ENCODE measurements at places on chromosomes 2 and 18.
A peak's percentile ranks its signal among the peaks of the same experiment; 100 is the strongest.

- no peaks in the 10 kb centered on the region for H3K4me1 ChIP-seq
- no peak overlapping the region for H3K4me3 ChIP-seq
- no peak for DNase-seq
- peaks cover 21% of the 10 kb centered on the region for H3K27me3 ChIP-seq
These were observed 48.7 kb downstream of the GREB1 start for GRCh38 chr2:11582612-11582861.

DNA sequence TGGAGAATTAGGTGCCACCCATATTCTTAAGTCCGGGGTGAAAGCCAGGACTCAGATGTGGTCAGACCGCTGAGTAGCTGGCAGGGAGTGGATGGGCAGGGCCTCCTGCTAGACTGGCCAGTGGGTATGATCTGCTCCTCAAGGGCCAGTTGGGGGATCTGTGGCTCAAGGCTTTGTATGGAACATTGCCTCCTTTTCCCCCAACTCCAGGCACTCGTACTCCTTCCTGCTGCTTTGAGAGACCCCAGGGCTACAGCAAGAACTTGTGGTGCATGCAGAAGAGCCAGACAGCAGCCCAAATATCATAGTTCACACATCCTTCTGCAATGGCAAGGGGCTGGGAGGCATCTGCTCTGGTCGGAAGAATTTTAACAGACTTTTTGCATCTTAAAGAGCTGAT lies 61.7 kb downstream of the PDCL3 start:
- H3K27me3 ChIP-seq: peaks cover 37% of the 10 kb centered on the region
- H3K36me3 ChIP-seq: no peaks in the 10 kb centered on the region
- H3K4me3 ChIP-seq: no peak overlapping the region
- no peak for DNase-seq
- H3K27ac ChIP-seq: no peak overlapping the region

DNA sequence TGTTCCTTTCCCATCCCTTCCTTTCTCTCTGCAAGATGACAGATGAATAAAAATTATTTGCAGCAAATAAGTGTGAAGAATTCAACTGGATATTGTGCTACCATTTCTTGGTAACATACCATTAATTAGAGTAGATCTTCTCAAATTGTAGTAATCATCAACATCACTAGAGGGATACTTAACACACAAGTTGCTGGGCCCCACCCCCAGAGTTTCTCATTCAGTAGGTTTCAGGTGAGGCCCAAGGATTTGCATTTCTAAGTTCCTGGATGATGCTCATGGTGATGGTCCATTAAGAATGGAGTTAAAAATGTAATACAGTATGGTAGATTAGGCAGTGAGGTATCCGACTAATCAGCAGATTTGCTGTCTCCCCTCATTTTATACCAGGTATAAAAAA lies 594.0 kb downstream of the ERBB4 start:
- no peaks in the 10 kb centered on the region for H3K27me3 ChIP-seq
- H3K27ac ChIP-seq: no peak overlapping the region
- DNase-seq: no peak
- no peaks in the 10 kb centered on the region for H3K4me1 ChIP-seq
- H3K4me3 ChIP-seq: no peak overlapping the region

DNA sequence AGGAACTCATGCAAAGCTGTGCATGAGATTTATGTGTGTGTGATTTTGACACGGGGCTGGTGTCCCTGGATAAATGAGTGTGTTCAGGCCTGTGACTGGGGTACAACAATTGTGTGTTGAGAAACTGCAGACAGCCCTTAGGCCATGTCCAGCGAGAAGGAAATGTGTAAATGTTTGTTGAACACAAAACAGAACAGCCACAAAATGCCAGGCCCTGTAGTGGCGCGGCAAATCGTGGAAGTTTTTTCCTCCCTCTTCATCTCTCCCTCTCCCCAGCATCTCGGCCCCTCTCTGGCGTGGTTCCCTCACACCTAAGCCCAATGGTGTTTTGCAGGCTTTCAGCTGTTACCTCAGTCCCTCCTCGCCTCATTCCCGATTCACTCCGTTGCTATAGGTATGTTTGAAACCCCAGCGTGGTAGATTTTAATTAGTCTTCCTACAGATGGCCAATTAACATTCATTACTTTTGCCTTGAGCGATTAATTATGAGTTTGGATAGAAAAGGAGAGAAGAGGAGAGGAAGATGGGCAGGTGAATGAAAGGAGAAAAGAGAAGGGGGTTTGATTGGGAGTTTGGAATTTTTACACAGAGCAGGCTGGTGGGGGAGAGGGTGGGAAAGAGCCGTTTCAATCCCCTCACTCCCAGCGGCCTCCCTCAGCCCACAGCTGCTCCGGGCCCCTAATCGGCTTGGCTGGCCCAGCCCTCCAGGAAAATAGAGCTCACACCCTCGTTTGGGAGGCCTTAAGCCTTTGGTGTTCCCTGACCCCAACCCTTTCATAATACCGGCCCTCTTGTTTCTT lies 10.8 kb downstream of the SPR start:
- peaks cover 8% of the 10 kb centered on the region for H3K4me1 ChIP-seq
- H3K27me3 ChIP-seq: peaks cover 58% of the 10 kb centered on the region
- DNase-seq: no peak
- H3K4me3 ChIP-seq: no peak overlapping the region
- no peaks in the 10 kb centered on the region for H3K36me3 ChIP-seq

GRCh38 chr2:238914648-238915015 lies 66.7 kb downstream of the TWIST2 start:
- no peaks in the 10 kb centered on the region for H3K36me3 ChIP-seq
- no peak overlapping the region for H3K27ac ChIP-seq
- no peak overlapping the region for H3K4me3 ChIP-seq
- H3K27me3 ChIP-seq: peaks cover 16% of the 10 kb centered on the region
- no peak for DNase-seq

- no peak overlapping the region for H3K4me3 ChIP-seq
- peaks cover 16% of the 10 kb centered on the region for H3K27me3 ChIP-seq
- peaks cover 5% of the 10 kb centered on the region for H3K4me1 ChIP-seq
- DNase-seq: no peak
- H3K36me3 ChIP-seq: no peaks in the 10 kb centered on the region
These were observed 76.9 kb upstream of the GCFC2 start for GRCh38 chr2:75787532-75788132.

- H3K36me3 ChIP-seq: no peaks in the 10 kb centered on the region
- H3K27ac ChIP-seq: no peak overlapping the region
- H3K4me3 ChIP-seq: no peak overlapping the region
- no peaks in the 10 kb centered on the region for H3K4me1 ChIP-seq
- peaks cover 5% of the 10 kb centered on the region for H3K27me3 ChIP-seq
These were observed 487.2 kb downstream of the BCL11A start for GRCh38 chr2:60066096-60066839.

GRCh38 chr2:60525899-60526298 lies 27.6 kb downstream of the BCL11A start:
- H3K27me3 ChIP-seq: no peaks in the 10 kb centered on the region
- peak overlapping the region; percentile 95 for H3K27ac ChIP-seq
- DNase-seq: peak; percentile 54
- peaks cover 37% of the 10 kb centered on the region for H3K36me3 ChIP-seq
- H3K4me3 ChIP-seq: peak overlapping the region; percentile 80

GRCh38 chr2:85181844-85182456 lies 48.8 kb downstream of the TCF7L1 start:
- no peaks in the 10 kb centered on the region for H3K4me1 ChIP-seq
- no peaks in the 10 kb centered on the region for H3K27me3 ChIP-seq
- H3K4me3 ChIP-seq: no peak overlapping the region
- DNase-seq: no peak

GRCh38 chr18:25033747-25034471 lies 318.1 kb downstream of the ZNF521 start:
- H3K36me3 ChIP-seq: peaks cover 8% of the 10 kb centered on the region
- no peak overlapping the region for H3K4me3 ChIP-seq
- no peaks in the 10 kb centered on the region for H3K27me3 ChIP-seq
- no peak for DNase-seq
- H3K27ac ChIP-seq: no peak overlapping the region
- H3K4me1 ChIP-seq: peaks cover 6% of the 10 kb centered on the region

DNA sequence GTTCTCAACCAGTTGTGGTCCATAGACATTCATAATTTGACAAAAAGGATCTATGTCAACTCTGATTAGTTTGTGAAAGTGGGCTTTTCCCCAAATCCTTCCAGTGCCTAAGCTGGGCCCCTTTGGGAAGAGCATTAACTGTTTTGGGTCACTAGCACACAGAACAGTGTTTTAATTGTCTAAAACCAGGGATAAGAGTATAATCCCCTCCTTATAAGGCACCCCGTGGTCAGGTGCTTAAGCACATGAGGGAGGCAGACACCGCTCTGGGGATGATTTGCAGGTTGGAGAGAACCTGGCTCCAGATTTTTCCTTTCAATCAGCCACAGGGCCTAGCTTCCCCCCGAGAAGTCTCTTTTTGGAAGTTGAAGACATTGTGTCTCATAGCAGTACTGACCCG lies 53.6 kb upstream of the RFX8 start:
- H3K4me3 ChIP-seq: no peak overlapping the region
- H3K4me1 ChIP-seq: no peaks in the 10 kb centered on the region

DNA sequence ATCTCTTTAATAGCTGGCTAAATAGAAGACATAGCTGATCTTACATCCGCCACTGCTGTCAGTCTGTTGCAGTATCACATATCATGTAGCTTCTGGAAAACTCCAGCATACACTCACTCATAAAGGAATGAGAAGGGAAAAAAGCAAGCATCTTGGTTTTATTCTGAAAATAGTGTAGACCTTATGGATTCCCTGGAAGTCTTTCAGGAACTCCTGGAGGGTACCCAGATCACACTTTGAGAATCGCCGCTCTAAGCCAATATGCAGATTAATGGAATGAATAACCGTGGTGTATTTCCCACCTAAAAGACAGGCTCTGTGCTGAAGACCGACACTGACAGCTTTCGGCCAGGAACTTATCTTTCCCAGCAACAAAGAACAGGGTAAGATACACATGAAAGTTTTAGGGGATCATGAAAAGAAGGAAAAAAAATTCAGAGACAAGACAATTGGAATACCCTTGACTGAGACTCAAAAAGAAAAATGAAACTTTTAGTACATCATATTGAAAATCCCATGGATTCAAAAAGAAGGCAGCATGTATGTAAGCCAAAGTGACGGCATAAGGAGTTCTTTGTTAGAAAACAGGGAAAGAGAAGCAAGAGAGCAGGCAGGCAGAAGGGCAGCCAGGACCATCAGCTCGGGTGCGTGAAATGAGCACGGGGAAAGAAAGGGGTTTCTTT lies 56.4 kb upstream of the SEC11C start:
- H3K27me3 ChIP-seq: peaks cover 42% of the 10 kb centered on the region
- no peak for DNase-seq
- peaks cover 17% of the 10 kb centered on the region for H3K4me1 ChIP-seq
- H3K4me3 ChIP-seq: peak overlapping the region; percentile 83
- H3K27ac ChIP-seq: no peak overlapping the region

- H3K27me3 ChIP-seq: peaks cover 14% of the 10 kb centered on the region
- H3K4me1 ChIP-seq: no peaks in the 10 kb centered on the region
These were observed 180.2 kb upstream of the RAB6C start for GRCh38 chr2:129799036-129799958.

GRCh38 chr2:36513661-36514060 lies 84.3 kb downstream of the FEZ2 start:
- H3K36me3 ChIP-seq: peaks cover 8% of the 10 kb centered on the region
- no peak overlapping the region for H3K27ac ChIP-seq
- H3K27me3 ChIP-seq: no peaks in the 10 kb centered on the region
- H3K4me1 ChIP-seq: no peaks in the 10 kb centered on the region
- DNase-seq: no peak

- DNase-seq: peak; percentile 84
- H3K4me3 ChIP-seq: peak overlapping the region; percentile 91
- H3K36me3 ChIP-seq: no peaks in the 10 kb centered on the region
- H3K4me1 ChIP-seq: peaks cover 58% of the 10 kb centered on the region
- peak overlapping the region; percentile 94 for H3K27ac ChIP-seq
These were observed 92.1 kb downstream of the SH3BP4 start for GRCh38 chr2:235043762-235044500.

- no peak overlapping the region for H3K4me3 ChIP-seq
- no peaks in the 10 kb centered on the region for H3K4me1 ChIP-seq
- DNase-seq: no peak
- no peak overlapping the region for H3K27ac ChIP-seq
- H3K36me3 ChIP-seq: no peaks in the 10 kb centered on the region
- peaks cover 35% of the 10 kb centered on the region for H3K27me3 ChIP-seq
These were observed 144.9 kb downstream of the ACTR3 start for GRCh38 chr2:114034742-114035141.

- no peak for DNase-seq
- H3K36me3 ChIP-seq: no peaks in the 10 kb centered on the region
- H3K4me1 ChIP-seq: no peaks in the 10 kb centered on the region
- H3K4me3 ChIP-seq: no peak overlapping the region
These were observed 48.6 kb downstream of the XDH start for GRCh38 chr2:31365834-31366505.

- H3K36me3 ChIP-seq: no peaks in the 10 kb centered on the region
- no peak for DNase-seq
- peaks cover 9% of the 10 kb centered on the region for H3K27me3 ChIP-seq
- no peak overlapping the region for H3K4me3 ChIP-seq
- no peak overlapping the region for H3K27ac ChIP-seq
These were observed 25.8 kb downstream of the TBC1D8 start for GRCh38 chr2:101125374-101125773.

- H3K27me3 ChIP-seq: no peaks in the 10 kb centered on the region
- no peak for DNase-seq
- peaks cover 3% of the 10 kb centered on the region for H3K4me1 ChIP-seq
- no peak overlapping the region for H3K4me3 ChIP-seq
These were observed 145.1 kb downstream of the PTGR3 start for GRCh38 chr18:75063615-75064512.

- no peak for DNase-seq
- H3K4me1 ChIP-seq: no peaks in the 10 kb centered on the region
- H3K27me3 ChIP-seq: peaks cover 41% of the 10 kb centered on the region
- H3K36me3 ChIP-seq: no peaks in the 10 kb centered on the region
- H3K4me3 ChIP-seq: no peak overlapping the region
- H3K27ac ChIP-seq: no peak overlapping the region
These were observed 101.4 kb downstream of the CPO start for GRCh38 chr2:207040696-207041095.

- no peaks in the 10 kb centered on the region for H3K4me1 ChIP-seq
- no peak overlapping the region for H3K27ac ChIP-seq
- DNase-seq: no peak
- no peak overlapping the region for H3K4me3 ChIP-seq
These were observed 208.7 kb downstream of the KCNE4 start for GRCh38 chr2:223260681-223261080.

DNA sequence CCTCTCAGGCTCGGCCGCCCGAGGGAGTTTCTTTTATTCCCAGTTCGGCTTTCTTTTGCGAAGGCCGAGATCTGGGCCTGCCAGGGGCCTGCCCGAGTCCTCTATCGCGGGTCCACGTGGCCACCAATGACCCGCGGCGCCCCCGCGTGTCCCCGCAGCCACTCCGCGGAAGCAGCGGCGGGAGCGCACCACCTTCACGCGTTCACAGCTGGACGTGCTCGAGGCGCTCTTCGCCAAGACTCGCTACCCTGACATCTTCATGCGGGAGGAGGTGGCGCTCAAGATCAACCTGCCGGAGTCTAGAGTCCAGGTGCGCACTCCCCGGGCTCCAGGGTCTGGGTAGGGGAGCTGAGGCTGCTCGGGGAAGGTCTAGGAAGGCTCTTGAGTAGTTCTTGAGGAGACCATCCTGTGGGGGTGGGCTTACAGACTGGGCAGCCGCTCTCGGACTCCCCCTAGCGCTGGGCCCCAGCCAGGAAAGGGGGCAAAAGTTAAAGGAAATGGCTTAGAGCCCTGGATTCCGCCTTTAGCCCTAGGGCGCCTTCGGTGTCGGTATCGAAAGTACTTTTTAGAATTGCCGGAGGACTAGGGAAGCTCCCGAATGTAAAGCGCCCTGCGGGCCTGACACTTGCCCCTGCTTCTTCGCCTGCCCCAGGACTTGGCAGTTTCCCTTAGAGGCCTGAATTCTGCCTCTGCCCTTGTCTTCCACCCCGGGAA lies 3.4 kb downstream of the OTX1 start:
- H3K27me3 ChIP-seq: peaks cover 89% of the 10 kb centered on the region
- H3K27ac ChIP-seq: no peak overlapping the region
- H3K4me3 ChIP-seq: peak overlapping the region; percentile 48
- H3K36me3 ChIP-seq: peaks cover 22% of the 10 kb centered on the region
- DNase-seq: peak; percentile 31

All from naive B cell (primary cell).